ENCODE measurements at places on chromosomes 4 and X.

GRCh38 chr4:10750714-10751113 lies 66.1 kb upstream of the CLNK start:
- DNase-seq = no peak

GRCh38 chr4:3013839-3014350 lies 50.5 kb downstream of the GRK4 start:
- no peak for DNase-seq

- no peak for DNase-seq
Observed at GRCh38 chr4:38530486-38530885, 133.5 kb upstream of the KLF3 start.

DNA sequence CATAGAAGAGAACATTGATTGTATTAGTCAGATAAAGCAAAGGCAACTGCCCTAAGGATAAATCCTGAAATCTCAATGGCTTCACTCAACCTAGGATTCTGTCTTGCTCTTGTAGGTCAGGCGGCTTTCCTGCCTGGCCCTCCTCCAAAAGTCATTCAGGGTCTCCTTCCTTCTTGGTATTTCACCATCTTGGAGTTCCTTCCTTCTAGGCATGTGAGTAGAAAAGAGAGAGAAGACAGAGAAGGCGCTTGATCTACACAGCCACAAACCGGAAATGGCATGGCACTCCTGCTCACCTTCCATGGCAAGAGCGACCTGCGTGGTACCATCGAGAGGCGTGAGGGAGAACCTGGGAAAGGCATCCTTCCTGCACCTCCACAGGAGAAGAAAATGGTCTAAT lies 45.3 kb upstream of the HELT start:
- DNase-seq = no peak

- DNase-seq = no peak
Observed at GRCh38 chrX:10525381-10526120, 94.8 kb downstream of the MID1 start.

DNA sequence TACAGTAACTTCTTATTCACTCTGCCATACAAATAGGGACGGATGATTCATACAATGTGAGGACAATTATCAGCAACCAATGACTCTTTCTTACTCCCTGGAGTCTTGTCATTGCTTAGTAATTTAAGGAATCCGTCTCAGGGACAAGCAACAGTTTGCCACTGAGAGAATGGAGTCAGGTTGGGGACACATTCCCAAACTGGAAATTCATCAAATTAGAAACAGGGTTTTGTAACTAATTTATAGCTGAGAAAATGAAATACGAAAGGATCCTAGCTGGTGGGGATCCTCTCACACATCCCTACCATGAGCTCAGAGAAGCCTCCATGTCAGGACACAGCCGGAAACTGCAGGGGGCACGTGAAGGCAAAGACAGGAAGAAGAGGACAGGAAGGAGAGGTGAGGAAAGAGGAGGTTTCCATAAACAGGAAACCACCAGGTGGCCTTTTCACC lies 50.4 kb upstream of the KDR start:
- no peak for DNase-seq

GRCh38 chr4:128758314-128758922 lies 51.1 kb upstream of the JADE1 start:
- no peak for DNase-seq

- no peak for DNase-seq
Observed at GRCh38 chrX:104270916-104271512, 16.3 kb upstream of the ESX1 start.

DNA sequence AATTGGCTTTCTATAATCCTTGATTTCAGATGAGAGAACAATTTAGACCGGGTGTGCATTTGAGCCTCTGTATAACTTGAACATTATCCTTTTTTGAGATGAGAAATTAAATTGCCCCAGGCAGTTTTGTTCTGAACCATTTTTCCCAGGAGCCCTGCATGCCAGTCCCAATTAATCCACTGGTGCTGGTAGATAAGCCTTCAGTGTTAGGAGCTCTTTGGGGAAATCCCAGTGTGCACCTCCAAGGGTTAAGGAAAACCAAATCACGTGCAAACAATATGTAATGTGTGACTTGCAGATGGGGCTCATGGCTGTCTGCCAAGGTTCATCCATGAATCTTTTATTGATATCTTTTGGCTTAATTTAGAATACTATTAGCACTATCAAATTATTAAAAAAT lies 43.2 kb downstream of the KIT start:
- no peak for DNase-seq

DNA sequence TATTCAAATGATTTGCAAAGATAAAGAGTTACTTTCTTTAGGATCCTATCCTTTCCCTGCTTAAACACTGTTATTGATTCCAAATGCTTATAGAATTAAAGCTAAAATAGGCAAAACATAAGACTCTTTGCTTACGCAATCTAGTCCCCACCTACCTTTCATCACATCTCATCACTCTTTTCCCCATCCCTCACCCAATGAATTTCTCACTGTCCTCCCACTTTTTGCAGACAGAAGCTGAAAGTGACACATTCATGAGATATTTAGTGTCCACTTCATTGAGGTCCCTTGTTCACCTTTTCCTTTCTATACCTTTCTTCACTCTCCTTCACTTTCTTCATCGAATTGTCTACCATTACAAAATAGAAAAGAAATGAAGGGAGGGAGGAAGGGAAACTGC lies 424 bp downstream of the SATL1 start:
- no peak for DNase-seq

DNA sequence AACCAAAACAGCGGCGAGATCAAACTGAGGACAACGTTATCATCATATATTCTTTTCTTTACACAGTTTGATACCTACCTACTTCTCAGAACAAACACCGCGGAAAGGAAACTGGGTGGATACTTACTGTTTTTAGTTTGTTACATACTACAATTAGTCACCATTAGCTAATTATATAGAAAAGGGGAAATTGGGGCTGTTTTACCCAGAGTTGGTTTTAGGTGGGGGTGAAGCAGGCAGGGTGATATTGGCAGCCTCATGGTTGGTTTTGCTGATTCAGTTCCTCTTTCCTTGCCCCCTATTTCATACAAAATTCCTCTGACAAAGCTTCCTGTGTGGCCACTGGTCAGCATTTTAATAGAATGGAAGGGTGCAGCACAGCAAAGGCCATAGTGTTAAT lies 77.8 kb downstream of the SORBS2 start:
- no peak for DNase-seq

DNA sequence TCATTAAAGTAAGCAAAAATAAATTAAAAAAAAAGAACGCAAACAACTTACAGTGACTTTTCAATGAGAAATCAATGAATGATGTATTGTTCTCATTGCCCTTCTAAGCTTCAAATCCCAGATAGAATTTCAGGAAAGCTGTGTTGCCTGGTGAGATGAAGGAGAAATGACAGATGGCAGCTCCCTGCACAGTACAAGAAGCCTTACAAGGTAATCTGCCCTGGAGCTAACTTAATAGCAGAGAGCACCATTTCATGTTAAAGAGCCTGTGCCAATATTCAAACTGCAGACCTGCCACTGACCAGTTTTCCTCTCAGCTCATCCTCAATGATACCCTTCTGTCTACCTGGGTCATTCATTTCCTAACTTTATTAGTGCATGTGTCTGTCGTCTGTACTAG lies 54.0 kb downstream of the GC start:
- no peak for DNase-seq

DNA sequence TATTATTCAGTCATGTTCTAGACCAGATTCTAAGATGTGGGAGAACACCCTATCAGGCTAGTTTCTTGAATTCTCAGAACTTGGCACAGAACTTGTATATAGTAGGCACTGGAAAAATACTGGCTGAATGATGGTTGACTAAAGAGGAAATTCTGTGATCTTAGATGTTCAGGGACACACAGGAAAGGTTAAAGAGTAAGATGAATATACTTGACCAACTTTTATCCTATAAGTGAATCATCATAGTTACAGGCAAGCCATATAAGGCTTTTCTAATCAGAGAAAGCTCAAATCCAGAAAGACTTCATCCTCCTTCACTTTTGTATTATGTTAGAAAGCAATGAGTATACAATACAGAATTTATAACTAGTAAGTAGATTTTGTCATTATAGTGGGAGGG lies 53.8 kb downstream of the SEPTIN11 start:
- DNase-seq = no peak

DNA sequence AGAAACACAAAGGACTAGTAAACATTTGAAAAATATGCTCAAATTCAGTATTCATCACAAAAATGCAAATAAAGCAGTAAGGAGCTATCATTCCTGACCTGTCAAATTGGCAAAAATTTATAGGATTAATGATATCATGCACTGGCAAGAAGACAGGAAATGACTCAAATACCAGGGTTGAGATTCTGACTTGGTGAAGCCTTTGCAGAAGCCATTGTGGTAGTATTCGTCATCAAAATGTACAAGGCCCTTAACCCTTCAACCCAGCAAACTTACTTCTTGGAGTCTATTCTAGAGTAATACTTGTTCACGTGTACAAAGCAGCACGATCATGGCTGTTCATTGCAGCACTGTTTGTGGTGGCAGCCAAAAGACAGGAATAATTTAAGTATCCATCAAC lies 132.4 kb downstream of the ENOX2 start:
- DNase-seq = no peak

- DNase-seq = no peak
Observed at GRCh38 chrX:13428053-13428786, 108.4 kb upstream of the ATXN3L start.

- no peak for DNase-seq
Observed at GRCh38 chrX:44002567-44002966, 29.4 kb upstream of the NDP start.

DNA sequence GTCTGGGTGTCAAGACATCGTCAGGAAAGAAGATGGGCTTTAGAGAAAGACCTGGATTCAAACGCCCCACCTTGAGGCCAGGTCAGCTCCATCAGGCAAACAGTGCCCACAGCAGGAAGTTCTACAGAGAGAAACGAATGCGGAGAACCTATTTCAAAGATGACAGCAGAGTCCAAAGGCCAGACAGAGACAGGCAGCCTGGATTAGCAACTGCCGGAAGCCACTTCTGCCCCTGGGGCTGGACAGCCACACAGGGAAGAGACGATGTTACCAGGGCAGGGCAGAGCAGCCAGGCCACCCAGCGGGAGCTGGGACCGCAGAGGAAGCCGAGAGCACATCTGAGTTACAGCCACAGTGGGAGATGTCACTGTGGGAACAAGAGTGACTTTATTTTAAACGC lies 1.2 kb downstream of the C4orf50 start:
- DNase-seq = no peak

DNA sequence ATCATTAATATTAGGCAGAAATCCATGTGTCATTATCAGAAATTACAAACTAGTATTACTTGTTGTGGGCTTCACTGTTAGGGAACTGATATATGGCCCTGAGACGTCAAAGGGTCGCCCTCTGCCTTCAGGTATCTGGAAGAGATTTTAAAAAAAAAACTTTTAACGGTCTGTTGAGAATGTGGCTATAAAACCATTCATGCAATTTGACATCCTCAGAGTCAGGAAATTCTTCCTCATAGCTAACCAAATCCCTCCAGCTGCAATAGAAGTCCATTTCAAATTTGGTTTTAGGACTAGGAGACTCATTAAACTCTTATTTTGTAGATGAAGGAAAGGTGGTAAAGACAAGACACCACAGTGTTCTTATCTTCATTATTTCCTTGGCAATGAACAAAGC lies 194.2 kb upstream of the NOCT start:
- no peak for DNase-seq

- DNase-seq = no peak
Observed at GRCh38 chr4:71683309-71683708, 100.6 kb downstream of the GC start.

DNA sequence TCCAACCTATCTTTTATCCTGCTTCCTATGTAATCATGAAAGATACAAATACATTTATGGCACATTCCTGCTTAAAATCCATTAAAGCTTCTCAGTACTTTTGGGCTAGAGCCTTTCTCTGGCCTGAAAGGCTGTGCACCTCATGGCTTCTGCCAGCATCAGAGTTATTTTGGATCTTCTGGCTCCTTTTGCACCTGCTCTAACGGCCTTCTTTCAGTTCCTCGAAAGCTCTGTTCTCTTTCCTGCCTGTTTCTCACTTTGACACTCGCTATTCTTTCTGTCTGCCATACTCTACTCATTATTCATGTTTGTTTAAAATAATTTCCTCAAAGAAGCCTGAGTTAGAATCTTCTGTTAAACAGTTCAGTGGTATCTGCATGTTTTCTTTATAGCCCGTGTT lies 86.0 kb downstream of the LRP2BP start:
- DNase-seq = no peak

- no peak for DNase-seq
Observed at GRCh38 chrX:129983575-129984110, 1.2 kb downstream of the BCORL1 start.

GRCh38 chr4:120685756-120686278 lies 236.7 kb downstream of the PRDM5 start:
- no peak for DNase-seq

GRCh38 chrX:112636951-112637581 lies 42.7 kb downstream of the LHFPL1 start:
- no peak for DNase-seq

GRCh38 chr4:38279077-38279476 lies 318.9 kb downstream of the PTTG2 start:
- DNase-seq = no peak

- no peak for DNase-seq
Observed at GRCh38 chrX:136168929-136169735, 21.8 kb downstream of the FHL1 start.

- no peak for DNase-seq
Observed at GRCh38 chrX:152821145-152821765, 9.3 kb downstream of the CETN2 start.

DNA sequence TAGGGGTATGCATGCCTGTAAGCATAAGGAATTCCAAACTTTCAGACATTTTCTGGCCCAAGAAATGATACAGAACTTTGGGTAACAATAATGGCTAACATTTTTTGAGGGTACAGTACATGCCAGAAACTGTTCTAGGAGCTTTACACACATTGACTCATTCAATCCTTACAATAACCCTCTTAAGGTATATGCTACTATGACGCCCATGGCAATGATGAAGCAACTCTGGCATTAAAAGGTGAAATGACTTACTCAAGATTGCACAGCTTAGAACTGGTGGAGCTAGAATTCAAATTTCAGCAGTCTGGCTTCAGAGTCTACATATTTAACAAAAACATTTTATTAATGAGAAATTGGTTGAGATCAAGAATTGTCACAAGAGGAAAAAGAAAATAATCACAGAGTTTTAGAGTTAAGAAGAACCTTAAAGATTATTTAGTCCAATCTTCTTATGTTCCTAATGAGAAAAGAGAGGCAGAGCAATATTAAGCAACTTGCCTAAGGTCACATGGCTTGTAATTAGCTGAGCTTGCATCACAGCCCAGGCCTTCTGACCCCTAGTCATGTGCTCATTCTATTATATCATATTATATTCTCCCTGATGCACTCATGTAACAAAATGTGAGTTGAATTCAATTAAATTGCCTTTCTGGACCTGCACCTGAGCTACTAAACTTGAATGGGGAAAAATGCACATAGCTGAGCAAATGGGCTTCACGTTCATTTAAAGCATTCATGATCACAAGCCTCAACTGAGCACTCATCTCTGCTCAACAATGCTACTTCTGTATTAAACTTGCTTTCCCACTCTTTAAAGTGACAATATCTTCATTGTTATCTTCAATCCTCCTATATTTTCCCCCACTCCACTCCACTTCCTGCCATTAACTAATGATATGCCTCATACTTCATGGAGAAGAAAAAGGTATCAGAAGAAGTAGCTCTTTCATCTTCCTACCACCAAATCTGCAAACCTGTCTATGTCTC lies 73.2 kb downstream of the ENOX2 start:
- no peak for DNase-seq

All from stimulated activated CD4-positive, alpha-beta T cell treated with anti-CD3 and anti-CD28 coated beads, Interleukin-12 subunit alpha, Interleukin-12 subunit beta, amount 100 ng/mL, for 24 hours (primary cell).